Activated gamma-delta T cell treated with anti-CD3 and anti-CD28 coated beads, Interleukin-2, amount 50 U/mL, for 16 hours (primary cell): ENCODE measurements at places on chromosomes 3 and 15.

DNA sequence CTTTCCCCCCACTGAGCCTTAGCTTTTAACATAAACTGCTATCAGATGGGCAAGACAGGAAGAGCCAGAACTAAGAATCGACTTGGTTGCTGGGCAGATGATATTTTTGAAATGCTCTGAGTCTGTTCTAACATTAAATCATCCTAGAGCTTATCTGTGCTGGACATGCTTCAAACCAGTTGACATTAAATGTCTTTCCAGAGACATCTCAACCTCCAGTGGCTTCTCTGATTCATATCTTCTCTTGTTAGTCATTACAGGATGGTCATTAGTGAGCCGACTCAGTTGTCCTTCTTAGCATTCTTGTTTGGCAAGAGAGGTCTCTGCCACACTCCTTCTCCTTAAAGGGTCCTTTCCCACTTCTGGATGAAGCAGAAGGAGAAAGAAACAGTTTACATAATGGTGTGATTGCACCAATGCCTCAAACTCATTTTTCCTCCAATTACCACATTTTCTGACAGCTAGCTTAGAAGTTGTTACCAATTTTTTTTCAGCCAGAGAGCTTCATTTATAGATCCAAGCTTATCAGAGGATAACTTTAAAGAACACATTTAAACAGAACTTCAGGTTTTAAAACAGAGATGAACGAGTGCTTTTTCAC lies 21.7 kb upstream of the SYN2 start:
- no peak for DNase-seq

DNA sequence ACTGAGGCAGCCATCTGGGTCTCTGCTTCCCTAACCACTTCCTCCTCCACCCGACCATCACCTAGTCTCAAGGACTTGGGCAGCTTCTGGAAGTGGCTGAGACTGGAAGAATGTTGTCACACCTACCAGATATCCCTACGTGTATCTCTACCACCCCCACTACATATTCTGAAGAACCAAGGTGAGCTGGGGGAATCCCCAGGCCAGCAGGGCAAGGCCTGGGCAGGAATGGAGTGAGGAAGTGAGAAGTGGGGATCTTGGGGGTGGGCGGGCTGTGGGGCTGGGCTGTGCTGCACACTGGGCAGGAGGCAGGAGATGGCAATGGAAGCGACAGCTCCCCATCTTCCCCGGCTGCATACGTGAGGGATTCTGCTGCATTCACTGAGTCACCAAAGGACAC lies 17.5 kb upstream of the ALDH1A3 start:
- no peak for DNase-seq

DNA sequence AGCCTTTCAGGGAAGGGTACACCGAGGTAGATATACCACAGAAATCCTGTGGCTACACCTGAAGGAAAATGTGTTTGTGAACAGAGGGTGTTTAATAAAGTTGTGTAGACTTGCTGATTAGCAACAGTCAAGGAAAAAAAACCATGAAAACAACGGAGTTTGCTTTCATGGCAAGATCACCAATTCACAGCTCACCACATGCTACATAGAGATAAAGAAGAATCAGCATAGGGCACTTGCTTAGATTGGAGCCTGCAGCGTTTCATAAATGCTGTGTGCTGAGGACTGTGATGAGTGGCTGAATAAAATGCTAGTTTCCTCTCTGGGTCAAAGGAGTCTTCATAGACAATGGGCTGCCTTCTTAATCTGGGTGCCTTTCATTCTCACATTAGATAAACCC lies 257.6 kb downstream of the SLC9A9 start:
- DNase-seq = no peak

DNA sequence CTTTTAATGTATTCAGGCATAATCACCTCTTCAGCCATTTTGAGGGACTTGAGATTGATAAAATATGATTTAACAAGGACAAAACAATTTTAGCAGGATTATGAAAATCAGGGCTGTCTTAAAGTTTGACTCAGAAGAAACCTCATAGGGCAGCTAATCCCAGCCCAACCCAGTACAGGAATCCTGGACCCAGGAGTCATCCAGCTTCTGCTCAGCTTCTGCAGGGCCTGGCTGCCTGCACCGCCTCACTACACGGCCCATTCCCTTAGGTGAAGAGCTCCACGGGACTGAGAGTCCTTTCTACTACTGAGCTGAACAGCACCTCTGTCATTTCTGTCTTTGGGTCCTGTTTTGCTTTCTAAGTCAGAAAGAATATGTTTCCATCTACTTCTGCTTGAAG lies 37.5 kb downstream of the ARHGAP31 start:
- no peak for DNase-seq

DNA sequence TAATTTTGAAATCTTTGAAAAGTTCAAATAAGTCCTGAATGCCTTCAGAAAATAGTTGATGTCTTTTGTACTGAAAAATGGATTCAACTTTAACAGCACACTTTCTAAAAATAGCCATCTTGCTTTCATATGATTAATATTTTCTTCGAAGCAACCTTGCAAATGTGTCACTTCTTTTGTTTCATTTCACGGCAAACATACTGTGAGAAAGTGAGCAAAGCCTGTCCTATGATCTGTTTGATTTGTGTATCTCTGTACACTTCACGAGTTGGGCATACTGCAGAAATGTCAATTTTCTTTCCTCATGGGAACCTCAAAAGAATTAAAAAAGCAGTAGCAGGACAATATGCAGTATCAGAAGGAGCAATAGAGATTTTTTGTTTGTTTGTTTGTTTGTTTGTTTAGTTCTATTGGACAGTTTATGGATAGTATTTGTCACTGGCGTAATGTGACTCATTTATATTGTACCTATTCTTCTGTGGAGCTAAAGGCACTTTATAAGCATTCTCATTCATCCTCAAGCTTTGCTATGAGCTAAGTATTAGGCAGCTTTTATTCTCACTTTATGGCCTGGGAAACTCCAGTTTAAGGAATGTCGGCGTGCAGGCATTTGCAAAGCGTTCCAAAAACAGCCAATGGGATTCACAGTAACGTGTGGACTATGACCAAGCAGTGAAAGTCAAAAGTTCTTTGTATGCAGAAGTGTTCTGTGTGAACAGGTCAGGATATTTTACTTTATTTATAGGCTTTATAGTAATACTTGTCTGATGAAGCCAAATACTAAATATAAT lies 572.0 kb downstream of the NAALADL2 start:
- no peak for DNase-seq

- DNase-seq = no peak
Observed at GRCh38 chr3:15918988-15919387, 121.2 kb upstream of the ANKRD28 start.

DNA sequence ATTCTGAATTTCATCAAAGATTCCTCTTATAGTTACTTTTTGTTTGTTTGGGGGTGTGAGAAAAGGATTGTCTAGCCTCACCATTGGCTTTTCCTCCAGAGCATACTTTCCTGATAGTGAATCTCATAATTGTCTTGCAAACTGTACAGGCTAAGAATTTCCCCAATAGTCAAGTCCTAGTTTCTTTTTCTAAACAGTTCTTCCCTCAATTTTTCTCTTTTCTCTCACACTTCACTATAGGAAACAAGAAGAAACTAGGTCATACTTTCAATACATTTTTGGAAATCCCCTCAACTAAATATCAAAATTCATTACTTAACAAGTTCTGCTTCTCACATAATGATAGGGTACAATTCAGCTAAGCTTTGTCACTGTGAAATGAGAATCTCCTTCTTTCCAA lies 241.9 kb downstream of the IL20RB start:
- DNase-seq = no peak

DNA sequence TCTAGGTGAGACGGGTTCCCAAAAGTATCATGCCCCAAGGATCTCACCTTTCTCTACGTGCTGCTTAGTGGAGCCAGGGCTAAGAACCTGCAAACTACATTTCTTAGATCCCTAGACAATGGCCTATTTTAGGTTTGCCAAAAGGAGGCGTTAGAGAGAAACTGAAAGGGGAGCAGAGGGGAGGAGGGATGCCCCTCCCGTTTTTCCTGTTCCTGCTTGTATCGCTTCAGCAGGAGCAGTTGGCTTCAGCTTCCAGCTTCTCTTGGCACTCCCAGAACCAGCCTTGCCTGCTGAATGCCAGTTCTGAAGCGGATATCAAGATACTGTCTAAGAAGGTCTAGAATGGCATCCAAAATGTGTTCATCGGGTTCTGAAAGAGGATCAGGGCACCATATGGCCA lies 58.4 kb upstream of the ABHD17C start:
- DNase-seq = no peak

GRCh38 chr3:5431811-5432378 lies 244.4 kb downstream of the EDEM1 start:
- DNase-seq = no peak

GRCh38 chr3:61057464-61057863 lies 193.8 kb downstream of the FHIT start:
- DNase-seq = no peak

DNA sequence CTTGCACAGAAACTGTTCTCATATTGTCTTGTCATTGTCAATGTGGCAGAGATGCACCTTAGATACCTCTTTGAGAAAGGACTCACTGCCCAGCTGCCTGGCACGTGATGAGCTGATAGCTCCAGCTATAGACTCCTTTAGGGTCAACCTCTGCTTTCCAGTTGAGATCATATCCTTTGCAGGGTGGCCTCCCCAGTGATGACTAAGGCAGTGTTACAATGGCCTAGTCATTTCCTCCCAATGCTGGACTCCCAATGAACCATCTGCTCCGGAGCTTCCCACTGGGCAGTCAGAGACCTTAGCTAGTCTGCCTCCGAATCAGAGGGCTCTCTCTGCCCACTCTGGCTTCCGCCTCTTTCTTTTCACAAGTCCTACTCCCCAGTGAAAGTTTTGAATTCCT lies 79.5 kb downstream of the CHRD start:
- no peak for DNase-seq

GRCh38 chr3:10205451-10206165 lies 40.9 kb downstream of the IRAK2 start:
- DNase-seq = no peak

DNA sequence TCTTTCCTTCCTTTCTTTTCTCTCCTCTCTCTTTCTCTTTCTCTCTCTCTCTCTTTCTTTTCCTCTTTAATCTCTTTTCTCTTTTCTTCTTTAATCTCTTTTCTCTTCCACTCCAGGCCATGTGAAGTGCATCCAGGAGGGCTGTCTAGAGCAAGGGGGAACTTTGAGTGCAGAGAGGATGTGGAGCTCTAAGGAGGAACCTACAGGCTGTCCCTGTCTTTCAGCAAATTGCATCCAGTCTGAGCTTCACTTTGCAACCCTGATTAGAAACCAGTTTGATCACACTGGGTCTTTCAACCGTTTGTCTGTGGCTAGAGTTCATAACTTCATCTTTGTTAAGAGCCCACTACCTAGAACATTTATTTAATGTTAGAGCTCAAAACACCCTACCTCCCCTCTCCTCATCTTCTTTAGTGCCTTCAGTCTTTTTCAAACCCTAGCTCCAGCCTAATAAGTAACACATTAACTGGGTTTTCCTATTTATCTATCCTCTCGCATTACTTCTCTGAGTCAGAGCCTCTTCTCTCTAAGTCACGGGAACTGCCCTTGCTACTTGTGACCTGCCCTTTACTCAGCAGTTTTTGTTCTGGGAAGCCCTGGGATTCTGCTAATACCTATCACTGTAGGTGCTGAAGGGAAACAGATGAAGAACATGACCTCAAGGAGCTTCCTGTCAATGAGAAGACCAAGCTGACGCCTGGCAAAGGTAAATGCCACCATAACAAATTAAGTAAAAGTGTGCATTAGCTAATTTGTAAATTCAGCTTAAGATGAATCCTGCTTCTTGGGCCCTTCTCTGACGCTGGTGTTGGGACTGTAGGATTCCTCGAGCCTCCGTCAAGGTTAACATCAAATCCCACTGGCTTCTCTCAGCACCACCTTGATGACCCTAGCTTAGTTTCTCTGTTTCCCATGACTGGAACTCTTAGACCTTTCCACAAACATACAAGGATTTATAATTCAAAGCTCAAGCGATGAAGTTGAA lies at the start of gene GCNT3:
Gene GCNT3, plus strand, starts transcription at position 508 of the 985 bp plus-strand sequence. CDS start 6,456 bp downstream, outside the sequence.
- DNase-seq = no peak

DNA sequence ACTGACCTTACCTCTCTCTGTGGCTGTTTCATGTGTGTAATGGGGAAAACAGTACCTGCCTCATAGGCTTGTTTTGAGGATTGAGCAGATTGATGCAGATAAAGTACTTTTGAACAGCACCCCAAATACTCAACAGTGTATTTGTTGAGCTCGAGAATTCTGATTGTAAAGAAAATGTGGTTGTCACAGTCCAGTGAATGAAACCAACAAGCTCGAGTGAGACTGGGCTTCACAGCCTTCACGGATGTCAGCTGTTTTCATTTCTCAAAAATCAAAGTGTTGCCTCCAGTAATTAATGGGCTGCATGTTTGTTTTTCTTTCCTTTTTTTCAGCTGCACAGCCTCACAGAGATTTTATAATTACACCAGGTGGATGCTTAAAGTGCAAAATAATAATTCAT lies 43.7 kb downstream of the PARP15 start:
- DNase-seq = no peak

GRCh38 chr3:39651993-39652739 lies 157.2 kb upstream of the MYRIP start:
- DNase-seq = no peak

DNA sequence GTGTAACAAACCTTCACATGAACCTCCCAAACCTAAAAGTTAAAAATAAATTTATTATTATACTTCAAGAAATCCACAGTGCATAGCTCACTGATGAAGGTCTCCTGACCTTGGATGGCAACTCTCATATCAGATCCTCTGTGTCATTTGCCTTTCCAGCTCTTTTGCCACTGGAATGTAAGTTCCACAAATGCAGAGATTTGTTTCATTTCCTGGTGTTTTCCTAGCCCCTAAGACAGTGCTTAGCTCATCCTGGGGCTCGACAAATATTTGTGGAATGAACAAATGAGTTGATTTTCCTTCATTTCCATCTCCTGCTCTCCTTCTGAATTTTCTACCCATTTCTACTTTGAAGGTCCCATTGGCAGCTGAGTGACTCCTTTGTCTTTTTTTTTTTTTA lies 56.0 kb downstream of the FRMD4B start:
- no peak for DNase-seq

- DNase-seq = no peak
Observed at GRCh38 chr15:46442901-46443590, 808.2 kb downstream of the SQOR start.

DNA sequence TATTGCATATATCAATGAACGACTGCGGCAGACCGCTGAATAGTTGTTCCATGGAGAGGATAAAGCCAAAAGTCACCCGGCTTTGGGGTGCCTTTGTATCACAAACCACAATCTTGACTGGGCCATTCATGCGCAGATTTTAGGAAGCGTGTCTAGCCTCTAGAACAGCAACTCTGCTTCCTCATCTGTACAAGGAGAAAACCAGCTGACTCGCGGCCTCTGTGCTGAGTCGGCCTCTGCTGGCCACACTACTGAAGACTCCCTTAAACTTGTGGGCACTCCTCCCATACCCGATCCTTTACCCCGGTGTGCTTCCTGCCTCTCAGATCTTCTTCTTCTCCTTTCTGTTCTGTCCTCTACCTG lies 872 bp downstream of the DLEC1 start:
- DNase-seq = no peak
